Globus pallidus (tissue), 1 donor: ENCODE measurements at places on chromosomes 11 and 22.
A peak's percentile ranks its signal among the peaks of the same experiment; 100 is the strongest.

GRCh38 chr11:626475-627307, at the start of gene SCT:
Gene SCT, minus strand, starts transcription at chr11:627181. Its CDS starts 38 bp downstream, at chr11:627143.
- no peak for DNase-seq

DNA sequence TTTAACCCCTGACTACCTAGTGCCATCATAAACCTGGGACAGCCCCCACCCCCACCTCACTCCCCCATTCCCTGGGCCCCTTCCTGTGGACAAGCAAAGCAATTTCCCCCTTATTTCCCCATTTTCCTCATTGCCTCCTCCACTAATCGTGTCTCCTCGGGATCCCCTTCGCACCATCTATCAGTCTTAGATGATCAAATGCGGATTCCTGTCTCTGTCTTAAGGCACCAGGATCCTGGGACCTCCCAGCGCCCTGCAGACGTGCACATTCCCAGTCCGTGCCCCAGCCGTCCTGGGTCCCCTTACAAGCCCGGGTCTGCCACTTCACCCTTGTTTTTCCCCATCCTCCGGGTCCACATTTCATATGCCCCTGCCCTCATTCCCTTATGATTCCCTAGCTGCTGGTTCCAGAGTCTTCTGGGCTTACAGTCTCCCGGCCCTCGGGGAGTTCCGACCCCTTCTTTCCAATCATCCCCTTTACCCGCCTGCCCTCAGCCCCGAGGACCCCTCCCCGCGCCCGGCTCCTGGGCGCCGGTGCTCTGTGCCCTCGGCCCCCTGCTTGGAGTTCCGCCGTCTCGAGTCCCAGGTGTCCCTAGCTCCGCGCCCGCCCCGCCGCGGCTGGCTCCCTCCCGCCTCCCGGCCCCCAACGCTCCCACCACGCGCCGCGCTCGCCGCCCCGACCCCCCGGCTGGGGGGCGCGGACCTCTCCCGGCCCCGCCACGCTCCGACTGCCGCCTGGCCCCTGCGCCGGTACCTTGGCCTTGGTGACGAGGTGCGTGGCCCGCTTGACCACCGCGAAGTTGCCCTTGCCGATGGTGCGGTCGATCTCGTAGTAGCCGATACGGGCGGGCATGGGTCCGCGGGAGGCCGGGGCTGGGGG, 599 bp downstream of the SIK3 start:
- DNase-seq = peak; percentile 66

DNA sequence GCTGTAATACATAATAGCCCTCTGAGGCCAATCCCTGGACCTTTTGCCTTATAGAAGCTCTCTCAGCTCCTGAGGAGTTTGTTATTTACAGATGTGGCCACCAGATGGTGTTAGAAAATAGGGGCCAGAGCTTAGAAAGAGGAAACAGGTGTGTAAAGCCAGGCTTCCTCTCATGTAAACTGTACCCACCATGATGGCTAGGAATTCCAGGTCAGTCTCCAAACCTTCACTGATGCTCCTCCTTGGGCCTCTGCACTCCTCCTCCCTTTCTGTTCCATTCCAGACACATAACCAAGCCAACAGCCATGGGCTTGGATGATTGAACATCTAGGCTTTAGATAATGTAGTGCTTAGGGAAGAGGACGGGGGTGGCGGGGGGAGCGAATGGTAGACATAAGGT, 39.7 kb downstream of the USP35 start:
- DNase-seq = peak; percentile 79

DNA sequence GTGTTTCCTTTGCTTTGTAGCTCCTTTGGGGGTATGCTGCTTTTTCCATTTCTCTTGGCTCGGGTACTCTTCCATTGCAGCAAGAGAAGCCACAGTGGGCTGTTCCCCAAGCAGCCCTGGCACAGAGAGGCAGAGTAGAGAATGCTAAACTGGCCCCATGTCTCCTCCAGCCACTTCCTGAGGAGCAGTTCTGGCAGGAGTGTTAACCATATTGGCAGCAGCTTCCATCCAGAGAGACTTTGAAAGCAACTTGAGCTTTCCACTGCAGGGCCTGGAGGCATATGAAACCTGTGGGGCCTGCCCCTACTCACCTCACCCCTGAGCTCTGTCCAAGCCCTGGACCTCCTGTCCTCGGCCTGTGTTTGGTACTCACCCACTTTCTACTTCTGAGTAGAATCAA, 61.8 kb downstream of the ALX4 start:
- DNase-seq = no peak

- no peak for DNase-seq
Measured at GRCh38 chr11:91489989-91490388, 734.6 kb upstream of the FAT3 start.

DNA sequence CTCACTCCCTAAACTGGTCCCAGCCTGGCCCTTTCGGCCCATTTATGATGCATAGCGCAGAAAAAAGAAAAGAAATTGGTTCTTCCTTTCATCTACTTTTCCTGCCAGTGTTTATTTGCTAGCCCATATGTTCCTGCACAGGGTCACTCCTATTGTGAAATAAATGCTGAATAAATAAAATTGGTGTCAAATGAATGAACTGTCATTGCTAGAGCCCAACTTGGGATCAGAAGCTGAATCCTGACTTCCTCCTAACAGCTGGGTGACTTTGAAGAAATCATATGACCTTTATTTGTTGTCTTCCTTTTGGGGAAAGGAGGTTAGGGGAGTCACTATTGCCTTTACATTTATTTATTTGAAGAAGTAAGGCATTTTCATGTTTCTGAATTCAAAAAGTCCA, 92.0 kb downstream of the PRR5L start:
- DNase-seq = no peak

- no peak for DNase-seq
Measured at GRCh38 chr22:36409911-36410756, 22.4 kb upstream of the MYH9 start.

- DNase-seq = no peak
Measured at GRCh38 chr11:124297921-124298320, 15.8 kb downstream of the OR8D1 start.

DNA sequence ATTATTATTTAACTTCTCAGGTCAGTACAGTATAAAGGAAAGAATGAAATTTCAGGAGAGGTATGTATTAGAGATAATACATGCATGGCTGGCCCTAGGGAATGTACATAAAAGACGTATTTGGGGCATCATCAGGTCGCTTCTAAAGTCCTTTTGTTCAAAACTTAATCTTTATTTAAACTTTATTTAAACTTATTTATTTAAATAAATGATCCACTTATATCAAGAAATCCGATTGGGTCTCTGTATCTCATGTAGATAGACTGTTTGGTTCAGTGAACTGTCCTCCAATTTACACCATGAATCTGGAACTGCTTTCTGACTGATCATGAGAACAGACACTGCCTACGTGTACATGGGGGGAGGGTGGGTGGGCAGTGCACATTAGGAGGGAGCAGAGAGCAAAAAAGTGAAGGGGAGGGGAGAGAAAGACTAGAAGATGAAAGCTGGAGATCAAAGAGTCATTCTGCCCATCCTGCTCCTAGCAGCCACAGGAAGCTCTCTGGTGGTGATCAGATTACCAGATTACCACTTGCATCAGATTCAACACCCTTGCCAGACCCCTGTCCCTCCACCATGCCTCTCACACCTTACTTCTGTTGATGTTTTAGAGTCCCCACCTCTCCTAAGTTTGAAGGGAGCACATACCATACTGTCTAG, 92.1 kb upstream of the MTMR2 start:
- no peak for DNase-seq

GRCh38 chr11:3626250-3626960, 15.4 kb downstream of the ART5 start:
- peak; percentile 37 for DNase-seq

DNA sequence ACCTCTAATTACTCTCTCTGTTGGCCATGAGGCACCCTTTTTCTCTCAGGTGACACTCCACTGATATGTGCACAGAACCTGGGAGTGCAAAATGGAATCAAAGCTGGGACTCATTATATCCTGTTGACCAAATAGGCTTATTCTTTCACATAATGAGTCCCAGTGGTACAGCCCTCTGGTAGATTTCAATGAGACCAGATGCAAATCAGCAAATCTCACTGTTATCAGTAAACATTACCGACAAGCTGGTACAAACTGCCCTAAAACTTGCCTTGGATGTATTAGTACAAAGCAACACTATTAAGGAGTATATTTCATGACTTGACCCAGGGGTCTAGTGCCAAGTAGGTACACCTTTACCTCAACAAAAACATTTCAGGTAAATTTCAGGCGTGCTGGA, 128.3 kb downstream of the DDX10 start:
- DNase-seq = no peak

GRCh38 chr11:87851234-87851633, 324.0 kb downstream of the RAB38 start:
- DNase-seq = no peak

GRCh38 chr22:47734511-47734910, 972.1 kb downstream of the TBC1D22A start:
- no peak for DNase-seq

- no peak for DNase-seq
Measured at GRCh38 chr11:92663539-92663938, 305.9 kb upstream of the MTNR1B start.

DNA sequence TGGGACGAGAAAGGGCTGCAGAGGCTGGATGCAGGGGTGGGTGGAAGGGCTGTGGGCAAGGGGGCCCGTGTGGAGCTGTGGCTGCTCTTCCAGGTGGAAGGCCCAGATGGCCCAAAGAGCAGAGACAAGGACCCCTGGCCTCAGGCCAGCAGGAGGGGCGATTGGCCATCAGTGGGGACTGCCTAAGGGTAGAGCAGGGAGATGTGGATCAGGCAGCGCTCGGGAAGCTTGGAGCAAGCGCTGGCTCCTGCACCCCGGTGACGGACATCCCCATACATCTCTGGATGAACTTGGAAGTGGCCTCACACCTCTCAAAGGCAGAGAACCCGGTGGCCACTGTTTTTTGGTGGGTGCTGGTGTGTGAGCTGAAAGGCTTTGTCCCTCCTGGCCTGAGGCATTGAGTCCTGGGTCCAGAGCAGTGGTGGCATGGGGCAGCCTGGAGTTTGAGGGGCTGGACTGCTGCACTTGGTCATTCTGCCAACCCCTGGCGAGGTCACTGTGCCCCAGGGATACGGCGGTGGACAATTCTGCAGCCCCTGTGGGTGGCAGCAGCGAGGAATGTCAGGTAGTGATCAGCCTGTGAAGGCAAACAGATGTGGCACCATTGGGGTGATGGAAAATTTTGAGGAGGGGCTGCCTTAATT, 5.9 kb downstream of the FRMD8 start:
- no peak for DNase-seq

- DNase-seq = no peak
Measured at GRCh38 chr11:104324276-104324675, 160.3 kb upstream of the PDGFD start.

DNA sequence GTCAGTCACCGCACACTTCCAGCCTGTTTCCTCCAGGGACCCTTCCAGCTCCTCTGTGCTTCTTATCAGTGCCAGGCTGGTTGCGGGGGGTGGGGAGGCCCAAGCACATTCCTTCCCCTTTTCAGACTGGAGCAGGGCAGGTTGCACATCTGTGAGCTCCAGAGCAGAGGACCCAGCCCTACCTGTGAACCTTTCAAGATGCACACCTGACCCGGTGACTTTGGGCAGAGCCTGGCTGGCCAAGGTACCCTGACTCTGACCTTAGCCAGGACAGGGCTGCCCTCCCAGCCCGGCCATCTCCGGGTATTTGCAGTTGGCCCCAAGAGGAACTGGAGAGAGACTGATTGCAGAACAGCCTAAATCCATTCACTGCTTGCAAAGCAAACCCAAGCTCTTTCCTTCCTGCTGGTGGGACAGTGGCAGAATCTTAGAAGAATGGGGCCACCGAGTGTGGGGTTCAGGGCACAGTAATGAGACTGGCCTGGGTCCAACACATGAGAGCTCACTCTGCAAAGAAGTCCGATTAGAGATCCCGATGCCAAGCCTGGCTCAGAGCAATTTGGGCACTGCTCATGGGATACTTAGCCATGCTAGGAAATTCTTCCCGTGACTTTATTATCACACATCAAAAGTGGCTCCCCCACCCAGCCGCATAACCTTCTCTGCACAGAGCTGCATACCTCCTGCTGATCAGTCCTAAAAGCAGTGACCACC, 64.7 kb upstream of the CCND1 start:
- DNase-seq = peak; percentile 33

DNA sequence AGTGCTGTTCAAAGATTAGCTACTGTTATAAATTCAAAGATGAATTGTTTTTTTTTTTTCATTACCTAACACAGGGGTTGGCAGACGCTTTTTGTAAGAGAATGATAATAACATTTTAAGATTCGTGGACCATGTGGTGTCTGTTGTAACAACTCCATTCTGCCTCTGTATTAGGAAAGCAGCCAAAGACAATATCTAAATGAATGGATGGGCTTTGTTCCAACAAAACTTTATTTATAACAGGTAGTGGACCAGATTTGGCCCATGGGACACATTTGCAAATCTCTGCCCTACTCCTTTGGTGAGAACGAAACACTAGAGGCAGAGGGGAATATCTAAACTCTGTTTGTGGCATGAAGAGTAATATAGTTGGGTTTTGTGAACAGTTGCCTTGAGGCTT, 83.6 kb upstream of the BLID start:
- no peak for DNase-seq

- no peak for DNase-seq
Measured at GRCh38 chr11:70325824-70326223, 55.3 kb downstream of the PPFIA1 start.

DNA sequence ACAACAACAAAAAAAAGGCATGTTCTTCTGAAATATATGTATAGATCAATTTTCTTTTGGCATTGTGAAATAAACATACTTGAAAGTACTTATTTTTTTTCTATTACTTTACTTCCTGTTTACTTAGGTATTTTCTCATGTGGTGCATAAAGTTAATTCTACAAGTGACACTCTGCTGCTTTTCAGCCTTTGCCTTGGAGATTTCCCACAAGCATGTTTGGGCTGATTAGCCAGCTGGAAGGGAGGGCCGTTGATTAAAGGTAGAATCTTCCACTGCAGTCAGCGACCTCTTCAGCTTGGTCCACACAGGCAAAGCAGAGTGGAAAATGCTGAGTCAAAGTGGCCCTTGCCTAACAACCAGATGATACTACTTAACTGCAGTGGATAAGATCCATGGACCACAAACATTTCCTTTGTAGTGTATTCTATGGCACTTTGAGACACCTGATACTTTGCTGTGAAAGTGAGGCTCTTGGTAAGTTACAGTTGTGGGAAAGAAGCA, 176.0 kb downstream of the ARHGAP42 start:
- DNase-seq = no peak

DNA sequence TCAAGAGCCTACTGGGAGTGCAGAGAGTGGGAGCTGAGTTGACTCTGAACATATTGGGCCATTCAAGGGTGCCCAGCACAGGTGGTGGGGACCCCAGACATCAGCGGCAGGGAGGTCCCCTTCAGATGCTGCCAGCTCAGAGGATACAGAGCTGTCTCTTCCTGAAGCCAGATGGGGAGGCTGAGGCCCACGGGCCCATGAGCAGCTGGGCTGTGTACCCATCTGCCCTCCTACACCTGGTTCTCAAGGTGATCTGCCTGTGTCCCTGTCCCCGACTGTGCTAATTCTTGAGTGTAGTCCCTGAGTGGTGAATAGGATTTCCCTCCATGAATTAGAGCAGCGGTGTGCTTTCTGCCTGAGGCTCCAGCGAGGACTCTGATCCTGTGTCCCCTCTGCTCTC, 76.3 kb downstream of the MICAL2 start:
- DNase-seq = no peak

DNA sequence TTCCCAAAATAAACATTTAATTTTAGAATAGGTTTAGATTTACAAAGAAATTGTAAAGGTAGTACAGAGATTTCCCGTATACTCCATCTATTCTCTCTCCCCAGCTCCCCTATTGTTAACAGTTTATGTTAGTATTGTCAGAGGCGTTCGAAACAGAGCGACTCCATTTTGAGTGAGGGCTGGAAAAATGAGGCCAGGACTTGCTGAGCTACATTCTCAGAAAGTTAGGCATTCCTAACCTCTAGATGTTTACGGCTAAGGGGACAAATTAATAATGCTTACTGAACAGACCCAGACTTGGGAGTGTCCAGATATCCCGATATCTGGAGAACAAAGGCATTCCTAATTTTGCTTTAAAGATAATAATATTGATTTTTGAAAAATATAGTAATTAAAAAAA, 12.4 kb upstream of the NUP160 start:
- no peak for DNase-seq
